Transverse colon (tissue), 4 donors: ENCODE measurements at places on chromosomes 7 and 10. TPM values are rescaled to one million over a fixed set of nuclear protein-coding genes. Genes with fewer than 3 reads are reported as not detected.

ACTL6B gene
- not detected for total RNA-seq

NCAPG2 gene
- 4.9 TPM for total RNA-seq

ZNF786 gene
- 4.0 TPM for total RNA-seq

SPDYE9 gene
- not detected for total RNA-seq

CXCL12 gene
- 18.8 TPM for total RNA-seq
